ENCODE measurements at places on chromosomes 1 and 21.

- no peak for DNase-seq
Measured at GRCh38 chr1:200337831-200338230, 72.0 kb downstream of the ZNF281 start.

DNA sequence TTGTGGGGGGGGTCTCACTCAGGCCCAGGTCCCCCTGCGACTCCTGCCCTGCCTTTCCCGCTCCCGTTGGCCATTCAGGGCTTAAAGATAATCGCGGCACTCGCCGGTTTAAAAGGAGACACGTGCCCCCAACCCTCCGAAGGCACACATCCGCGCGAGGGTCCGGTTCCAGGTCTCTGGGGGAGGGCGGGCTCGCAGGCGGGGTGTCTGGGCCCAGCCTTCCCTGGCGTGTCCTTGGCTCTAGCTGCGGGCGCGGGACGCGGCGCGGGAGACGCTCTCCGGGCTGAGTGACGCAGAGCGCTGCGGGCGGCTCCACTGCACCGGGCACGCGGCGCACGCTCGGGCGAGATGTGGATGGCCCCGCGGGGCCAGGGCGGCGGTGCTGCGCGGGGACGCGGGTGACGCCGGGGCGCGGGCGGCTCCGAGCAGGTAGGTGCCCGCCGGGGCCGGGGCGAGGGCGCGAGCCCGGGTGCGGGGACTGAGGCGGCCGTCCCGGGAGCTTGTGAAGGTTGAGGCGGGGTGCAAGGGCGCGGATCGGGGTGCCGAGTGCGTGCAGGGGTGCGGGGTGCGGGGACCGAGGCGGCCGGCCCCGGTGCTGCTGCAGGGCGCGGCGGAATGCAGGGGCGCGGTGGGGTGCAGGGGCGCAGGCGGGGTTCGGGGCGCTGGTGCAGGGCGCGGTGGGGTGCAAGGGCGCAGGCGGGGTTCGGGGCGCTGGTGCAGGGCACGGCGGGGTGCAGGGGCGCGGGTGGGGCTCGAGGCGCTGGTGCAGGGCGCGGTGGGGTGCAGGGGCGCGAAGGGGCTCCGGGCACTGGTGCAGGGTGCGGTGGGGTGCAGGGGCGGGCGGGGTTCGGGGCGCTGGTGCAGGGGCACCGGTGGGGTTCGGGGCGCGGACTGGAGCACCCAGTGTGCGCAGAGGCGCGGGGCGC lies 3.3 kb upstream of the TRPM2 start:
- DNase-seq, result no peak

DNA sequence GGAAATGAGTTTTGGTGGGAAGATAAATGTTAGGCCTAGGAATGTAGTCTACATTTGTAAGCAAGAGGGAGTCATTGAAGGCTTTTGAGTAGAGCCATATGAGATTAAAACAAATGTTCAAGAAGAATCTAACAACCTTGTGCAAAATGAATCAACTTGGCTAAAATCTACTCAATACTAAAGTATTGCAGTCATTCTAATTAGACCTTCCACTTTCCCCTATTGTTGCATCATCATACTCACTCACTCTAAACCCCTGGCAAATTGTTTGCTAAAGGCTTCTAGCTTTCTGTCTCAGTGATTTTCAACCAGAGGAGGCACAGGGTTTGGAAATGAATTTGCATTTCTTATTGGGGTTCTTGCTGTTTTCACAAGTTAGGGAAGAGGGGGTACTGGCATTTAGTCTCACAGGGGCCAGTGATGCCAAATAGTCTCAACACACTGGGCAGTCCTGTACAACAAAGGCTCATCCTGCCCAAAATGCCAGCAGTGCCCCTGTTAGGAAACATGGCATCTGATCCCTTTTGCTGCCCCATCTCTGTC lies 85.3 kb downstream of the SEC16B start:
- no peak for DNase-seq

GRCh38 chr1:50531601-50532000 lies 108.4 kb upstream of the DMRTA2 start:
- DNase-seq, result no peak

DNA sequence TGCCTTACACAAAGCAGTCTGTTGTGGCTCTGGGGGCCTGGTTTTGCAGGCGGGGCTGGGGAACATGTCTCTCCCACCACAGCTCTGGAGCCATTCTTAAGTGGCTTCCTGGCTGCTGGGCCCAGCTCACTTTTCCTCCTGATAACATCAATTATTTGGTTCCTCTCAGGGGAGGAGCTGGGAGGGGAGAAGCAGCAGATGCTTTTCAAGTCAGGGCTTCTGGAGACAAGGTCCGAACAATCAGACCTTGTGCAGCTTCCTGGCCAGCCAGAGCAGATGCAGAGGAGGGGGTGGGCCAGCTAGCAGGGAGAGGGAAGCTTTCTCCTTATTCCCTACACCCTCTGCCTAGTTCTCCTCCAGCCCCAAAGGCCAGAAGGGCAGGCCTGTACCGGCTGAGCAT lies 3.7 kb upstream of the PAQR6 start:
- DNase-seq, result no peak

DNA sequence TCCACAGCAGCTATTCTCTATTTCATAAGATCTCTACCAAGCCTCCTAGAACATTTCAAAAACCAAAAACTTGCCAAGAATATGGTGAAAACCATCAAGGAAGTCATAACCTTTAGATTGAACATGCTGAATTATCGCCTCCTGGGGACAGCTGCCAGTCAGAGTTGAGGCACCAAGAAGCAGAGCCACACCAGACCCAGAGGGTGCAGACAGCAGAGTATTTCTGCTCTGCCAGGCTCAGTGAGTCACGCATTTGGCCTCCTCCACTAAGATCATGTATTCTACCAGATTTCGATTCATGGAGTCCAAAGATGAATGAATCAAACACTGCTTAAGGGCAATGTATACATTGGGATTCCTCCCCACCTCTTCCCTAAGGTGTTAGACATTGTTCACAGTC lies 2.1 kb downstream of the F3 start:
- no peak for DNase-seq

DNA sequence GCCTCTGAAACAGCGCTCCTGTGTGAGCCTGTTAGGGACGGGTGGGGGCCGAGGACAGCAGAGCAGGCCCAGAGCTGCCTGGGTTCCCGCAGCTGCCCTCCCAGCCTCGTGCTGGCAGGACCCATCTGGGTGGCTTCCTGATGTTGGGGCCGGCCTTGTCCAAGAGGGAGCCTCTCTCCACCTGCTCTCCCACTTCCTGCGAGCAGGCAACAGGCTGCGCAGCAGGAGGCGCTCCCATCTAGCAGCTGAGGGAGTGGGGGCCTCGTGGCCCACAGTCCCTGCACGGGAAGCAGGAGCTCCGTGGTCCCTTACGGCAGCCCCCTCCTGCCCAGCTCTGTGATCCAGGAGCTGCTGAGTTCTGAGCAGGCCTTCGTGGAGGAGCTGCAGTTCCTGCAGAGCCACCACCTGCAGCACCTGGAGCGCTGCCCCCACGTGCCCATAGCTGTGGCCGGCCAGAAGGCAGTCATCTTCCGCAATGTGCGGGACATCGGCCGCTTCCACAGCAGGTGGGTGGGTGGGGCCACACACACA lies 68.0 kb downstream of the TRIM11 start:
- DNase-seq, result no peak

GRCh38 chr1:67619080-67619479 lies 65.9 kb upstream of the GADD45A start:
- no peak for DNase-seq

GRCh38 chr1:89095737-89096136 lies 30.2 kb downstream of the GBP2 start:
- no peak for DNase-seq

DNA sequence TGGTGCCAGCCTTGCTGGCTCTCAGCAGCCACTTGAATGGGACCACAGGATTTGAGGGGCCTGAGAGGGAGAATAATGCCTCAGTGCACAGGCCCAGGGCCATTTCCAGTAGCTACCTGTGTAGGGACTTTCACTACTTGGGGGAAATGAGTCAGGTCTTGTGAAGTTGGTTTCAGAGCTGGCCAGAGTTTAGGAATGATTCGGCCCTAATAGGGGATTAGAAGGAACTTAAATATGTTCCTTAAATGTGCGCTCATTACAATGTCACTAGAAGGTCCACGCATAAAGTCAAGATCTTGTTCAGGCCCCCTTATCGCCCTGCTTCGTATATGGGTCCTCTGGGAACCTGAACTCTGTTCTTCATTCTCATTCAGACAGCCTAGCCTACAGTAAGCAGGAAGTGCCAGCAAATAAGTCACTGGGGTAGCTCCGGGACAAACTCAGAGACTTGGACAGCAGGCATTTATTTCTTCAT lies 5.6 kb upstream of the AKR1A1 start:
- DNase-seq, result no peak

DNA sequence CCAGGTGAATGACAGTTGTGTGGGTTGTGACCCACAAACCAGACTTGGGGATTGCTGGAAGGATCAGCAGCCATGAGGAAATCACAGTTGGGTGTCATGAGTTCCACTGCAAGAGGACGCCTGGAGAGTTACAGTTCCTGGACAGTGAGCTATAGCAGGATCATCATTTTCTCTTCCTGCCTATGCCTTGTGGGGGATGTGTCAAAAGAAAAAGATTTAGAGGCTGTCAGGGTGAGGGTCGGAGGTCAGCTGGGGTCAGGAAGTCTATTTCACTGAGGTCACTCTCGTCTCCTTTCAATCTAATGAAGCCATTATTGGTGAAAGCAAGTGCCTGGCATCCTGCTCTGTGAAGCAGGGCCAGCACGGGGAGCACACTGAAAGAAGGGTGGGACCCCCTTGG lies 7.0 kb upstream of the LIN28A start:
- no peak for DNase-seq

DNA sequence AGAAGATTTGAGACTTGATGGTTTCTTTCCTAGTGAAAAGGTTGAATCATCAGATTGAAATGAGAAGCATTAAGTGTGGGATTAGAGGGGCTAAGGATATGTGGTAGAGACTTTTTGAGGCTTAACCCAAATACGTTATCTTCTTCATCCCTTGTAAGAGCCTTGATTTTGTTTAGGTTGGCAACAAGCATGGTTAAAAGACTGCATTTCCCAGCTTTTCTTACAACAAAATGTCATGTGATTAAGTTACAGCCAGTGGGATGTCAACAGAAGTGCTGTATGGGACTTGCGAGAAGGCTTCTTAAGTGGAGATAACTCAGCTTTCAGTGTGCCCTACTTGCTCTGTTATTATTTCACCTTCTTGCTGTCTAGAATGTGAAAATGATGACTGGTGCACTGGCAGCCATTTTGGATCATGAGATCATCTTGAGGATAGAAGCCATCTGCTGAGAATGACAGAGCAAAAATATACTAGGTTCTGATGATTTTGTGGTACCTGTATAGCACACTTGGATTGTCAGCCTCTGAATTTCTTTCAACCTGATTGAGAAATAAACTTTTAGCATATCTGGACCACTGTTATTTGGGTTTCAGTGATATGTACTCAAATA lies 41.3 kb upstream of the GNG12 start:
- DNase-seq, result no peak

DNA sequence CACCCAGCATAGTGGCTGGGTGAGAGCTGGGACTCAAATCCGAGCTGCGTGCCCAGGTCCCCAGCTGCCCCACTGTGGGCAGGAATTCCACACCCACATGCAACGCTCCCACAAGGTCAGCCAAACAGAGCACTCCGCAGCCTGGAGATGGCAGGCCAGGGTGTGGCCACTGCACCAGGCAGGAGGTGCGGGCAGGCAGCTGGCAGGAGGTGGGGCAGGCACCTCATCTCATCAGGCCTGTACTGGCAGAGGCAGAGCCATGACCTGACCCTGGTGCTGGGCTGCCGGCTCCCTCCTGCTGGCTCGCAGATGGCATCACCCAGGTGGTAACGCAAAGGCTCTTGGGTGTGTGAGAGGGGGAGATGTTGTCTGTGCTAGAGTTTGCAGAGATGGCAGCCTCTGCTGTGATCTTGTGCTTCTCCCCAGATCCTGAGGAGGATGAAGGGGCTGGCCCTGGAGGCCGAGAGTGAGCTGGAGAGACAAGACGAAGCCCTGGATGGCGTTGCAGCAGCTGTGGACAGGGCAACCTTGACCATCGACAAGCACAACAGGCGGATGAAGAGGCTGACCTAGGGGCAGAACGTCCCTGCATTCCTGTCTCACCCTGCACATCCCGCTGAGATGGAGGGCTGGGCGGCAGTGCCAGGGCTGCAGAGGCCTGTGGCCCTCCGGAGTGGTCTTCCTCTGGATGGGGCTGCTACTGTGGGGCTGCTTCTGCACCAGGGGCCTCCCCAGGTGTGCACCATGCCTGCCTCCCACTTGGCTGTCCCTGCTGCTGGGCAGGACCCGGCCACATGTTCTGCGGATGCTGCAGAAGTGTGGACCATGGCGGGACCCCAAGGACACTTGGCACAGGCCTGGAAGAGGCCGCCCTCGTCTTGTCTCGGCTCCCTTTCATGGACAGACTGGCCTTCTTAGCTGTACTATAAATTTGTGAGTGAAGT lies 35.1 kb upstream of the PRSS38 start:
- DNase-seq, result no peak

- no peak for DNase-seq
Measured at GRCh38 chr1:182391028-182391361, 595 bp downstream of the GLUL start.

GRCh38 chr21:15772654-15773053 lies 42.9 kb downstream of the USP25 start:
- no peak for DNase-seq

GRCh38 chr1:56106531-56107274 lies 472.7 kb downstream of the PLPP3 start:
- no peak for DNase-seq

- DNase-seq, result no peak
Measured at GRCh38 chr1:174965362-174966007, 34.3 kb upstream of the CACYBP start.

DNA sequence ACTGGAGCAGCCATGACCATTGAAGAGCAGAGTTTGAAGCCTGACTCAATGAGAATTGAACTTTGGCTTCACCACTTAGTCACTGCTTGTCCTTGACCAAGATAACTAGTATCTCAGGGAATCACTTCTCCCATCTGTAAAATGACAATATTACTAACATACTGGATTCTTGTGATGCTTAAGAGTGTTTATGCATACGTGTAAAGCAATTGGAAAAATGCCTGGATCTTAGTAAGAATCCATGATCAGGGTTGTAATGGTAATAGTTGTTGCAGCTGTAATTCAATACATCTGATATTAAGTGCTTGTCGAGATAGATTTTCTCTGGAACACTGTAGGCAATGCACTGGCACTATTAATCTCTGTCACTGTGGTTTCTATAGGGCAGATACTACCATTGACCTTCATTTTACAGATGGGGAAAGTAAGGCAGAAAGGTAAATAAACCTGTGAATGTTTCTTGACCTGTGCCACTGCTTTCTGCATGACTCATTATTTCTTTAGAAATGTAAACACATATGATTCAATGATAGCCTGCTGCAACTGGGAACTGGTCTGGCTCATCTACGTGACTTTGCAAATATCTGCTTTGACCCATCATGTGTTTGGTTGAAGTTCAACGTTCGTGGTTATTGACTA lies 662.5 kb downstream of the PLA2G4A start:
- no peak for DNase-seq

GRCh38 chr1:51515982-51516648 lies 3.0 kb downstream of the EPS15 start:
- no peak for DNase-seq

Data from progenitor cell of endocrine pancreas (in vitro differentiated cells).